ENCODE measurements at places on chromosomes 13 and 19. TPM values are rescaled to one million over a fixed set of nuclear protein-coding genes. Genes with fewer than 3 reads are reported as not detected.

The PTH2 gene
- total RNA-seq = not detected

The ZNF737 gene
- total RNA-seq = 0.96 TPM

The PODNL1 gene
- 0.23 TPM for total RNA-seq

The ZNF560 gene
- total RNA-seq = 0.47 TPM

The C5AR1 gene
- total RNA-seq = not detected

The SLITRK1 gene
- total RNA-seq = not detected

The GZMM gene
- total RNA-seq = not detected

The KIR3DL2 gene
- total RNA-seq = not detected

The ZSCAN4 gene
- not detected for total RNA-seq

The FNDC3A gene
- total RNA-seq = 20.3 TPM

The SOX1 gene
- total RNA-seq = not detected

The ZNF816 gene
- total RNA-seq = not detected

The TSSK6 gene
- total RNA-seq = 1.1 TPM

GRCh38 chr19:40200341-40201099 is 9.3 kb downstream of the MAP3K10 start:
- peak; percentile 86 for DNase-seq

DNA sequence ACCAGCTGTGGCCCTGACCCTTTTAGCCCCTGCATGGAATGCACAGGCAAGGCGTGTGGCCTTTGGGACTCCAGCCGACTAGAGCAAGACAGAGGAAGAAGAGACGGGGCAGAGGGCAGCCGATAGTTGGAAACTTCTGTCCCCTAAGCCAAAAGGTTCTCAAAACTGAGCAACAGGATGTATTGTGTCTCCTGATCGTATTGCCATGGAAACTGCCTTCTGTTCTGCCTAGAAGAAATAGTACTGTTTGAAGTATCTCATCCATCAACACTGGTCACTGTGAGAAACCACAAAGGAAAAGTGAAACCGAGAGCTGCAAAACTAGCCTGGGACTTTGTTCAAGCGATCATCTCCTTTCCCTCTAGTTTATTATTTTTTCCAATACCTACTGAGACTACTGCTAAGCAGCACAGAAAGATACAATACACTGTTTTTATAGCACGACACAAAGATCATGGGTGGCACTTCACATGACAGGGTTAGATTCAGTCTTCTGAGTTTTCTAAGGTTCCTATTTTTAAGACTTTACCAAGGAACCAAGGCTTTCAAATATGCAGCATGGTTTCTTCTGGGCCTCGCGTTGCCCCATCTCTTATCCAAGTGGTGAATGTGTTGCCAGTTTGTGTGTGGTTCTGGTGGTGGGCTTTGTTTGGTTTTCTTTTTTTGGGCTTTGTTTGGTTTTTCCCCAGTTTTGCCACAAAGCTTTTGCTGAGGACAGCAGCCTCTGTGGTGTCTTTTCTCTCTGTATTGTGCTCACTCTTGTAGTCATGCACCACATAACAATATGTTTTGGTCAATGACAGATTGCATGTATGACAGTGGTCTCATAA is 49.3 kb upstream of the GPR183 start:
- DNase-seq = peak; percentile 78

- no peak for DNase-seq
These were observed 11.8 kb downstream of the TGFB1 start for GRCh38 chr19:41341669-41342490.

DNA sequence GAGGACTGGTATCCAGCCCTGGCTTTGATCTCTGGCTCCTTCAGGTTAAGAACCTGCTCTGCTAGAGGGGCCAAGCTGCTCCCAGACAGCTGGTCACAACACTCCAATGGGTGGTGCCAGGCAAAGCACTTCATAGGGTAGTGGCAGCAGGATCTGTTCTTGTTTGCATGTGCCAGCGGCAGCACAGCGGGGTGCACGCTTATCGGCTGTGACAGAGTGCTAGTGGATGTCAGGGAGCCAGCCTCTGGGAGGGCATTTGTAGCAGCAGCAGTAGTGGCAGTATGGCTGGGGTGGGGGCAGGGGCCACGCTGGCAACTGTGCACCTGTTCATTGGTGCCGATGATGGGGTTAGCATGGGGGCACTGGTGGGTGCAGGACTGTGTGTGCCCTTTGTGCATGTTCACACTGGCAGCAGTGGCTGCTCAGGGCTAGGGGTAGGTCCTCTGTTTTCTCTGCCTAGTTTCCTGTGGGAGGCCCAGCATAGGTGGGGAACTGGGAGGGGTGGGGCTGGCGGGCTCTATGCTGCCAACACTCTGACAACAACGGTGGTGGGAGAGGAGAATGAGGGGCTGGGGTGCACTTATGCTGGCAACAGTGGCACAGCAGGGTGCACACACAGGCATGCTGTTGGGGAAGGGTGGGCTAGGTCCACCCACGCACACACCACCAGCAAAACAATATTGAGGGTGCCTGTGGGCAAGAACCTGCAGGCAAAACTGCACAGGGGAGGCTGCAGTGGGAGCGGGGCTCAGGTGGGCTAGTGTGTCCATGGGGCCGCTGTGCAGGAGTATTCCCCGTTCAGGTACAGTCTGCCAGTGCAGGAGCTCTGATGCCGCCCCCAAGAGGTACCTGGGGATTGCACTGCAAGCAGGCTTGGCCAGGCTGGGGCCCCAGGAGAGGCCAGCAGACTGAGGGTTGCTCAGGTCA is 19.3 kb downstream of the AP1M1 start:
- no peak for DNase-seq

DNA sequence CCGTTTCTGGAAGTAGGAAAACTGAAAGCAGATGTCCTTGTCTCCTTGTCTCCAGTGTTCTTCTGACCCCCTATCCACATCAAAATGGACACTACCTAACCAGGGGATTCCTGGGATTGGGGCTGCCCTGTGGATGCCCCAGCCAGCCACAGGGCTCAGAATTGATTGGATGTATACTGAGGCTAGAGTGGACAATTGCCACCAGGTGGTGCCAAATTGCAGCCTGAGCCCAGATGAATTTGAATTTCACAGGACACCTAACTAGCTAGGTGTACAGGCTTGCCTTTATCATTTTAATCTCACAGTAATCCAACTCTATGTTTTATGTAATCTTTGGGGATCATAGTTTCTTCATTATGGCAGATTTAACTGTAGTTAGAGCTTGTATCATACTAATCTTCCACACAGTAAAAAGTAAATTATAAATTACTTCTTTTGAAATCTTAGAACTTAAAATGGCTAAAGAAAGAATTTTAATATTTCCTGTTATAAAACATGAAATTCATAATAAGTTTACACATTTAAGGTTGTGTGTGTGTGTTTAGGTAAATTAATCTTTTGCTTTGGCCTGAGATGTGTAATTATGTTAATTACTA is 58.0 kb downstream of the PIBF1 start:
- peak; percentile 47 for DNase-seq

- DNase-seq = no peak
These were observed 488 bp upstream of the EEF2 start for GRCh38 chr19:3985643-3986259.

DNA sequence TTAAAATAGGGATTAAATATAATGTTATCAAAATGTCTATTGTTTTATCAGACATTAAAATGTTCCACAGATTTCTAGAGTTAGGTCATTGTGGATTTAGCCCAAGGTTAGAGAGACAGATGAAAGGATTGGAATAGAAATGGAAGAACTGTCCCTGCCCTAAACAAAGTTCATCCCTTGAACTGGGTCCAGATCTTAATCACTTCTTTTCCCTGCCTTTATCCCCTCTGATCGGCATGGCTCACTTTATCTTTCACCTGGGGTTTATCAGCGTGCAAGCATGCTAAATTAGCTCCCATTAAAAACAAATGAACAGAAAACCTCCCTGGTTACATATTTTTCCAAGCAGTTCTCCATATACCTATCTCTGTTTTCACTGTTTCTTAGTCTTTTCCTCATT is 23.4 kb upstream of the ARGLU1 start:
- DNase-seq = no peak

GRCh38 chr19:52274191-52274590 is 4.8 kb downstream of the ZNF766 start:
- no peak for DNase-seq

DNA sequence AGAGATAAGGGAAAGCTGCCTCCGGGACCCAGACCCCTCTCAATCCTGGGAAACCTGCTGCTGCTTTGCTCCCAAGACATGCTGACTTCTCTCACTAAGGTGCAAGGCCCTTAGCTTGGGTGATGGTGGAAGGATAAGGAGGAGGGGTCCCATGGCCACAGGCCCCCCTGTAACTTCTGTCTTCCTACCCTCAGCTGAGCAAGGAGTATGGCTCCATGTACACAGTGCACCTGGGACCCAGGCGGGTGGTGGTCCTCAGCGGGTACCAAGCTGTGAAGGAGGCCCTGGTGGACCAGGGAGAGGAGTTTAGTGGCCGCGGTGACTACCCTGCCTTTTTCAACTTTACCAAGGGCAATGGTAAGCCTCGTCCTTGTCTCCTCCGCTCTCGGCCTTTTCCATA is 2.0 kb downstream of the CYP2F1 start:
- DNase-seq = no peak

- DNase-seq = no peak
These were observed 3.7 kb upstream of the TECR start for GRCh38 chr19:14525729-14526128.

- no peak for DNase-seq
These were observed 37.8 kb upstream of the ONECUT3 start for GRCh38 chr19:1715540-1715939.

DNA sequence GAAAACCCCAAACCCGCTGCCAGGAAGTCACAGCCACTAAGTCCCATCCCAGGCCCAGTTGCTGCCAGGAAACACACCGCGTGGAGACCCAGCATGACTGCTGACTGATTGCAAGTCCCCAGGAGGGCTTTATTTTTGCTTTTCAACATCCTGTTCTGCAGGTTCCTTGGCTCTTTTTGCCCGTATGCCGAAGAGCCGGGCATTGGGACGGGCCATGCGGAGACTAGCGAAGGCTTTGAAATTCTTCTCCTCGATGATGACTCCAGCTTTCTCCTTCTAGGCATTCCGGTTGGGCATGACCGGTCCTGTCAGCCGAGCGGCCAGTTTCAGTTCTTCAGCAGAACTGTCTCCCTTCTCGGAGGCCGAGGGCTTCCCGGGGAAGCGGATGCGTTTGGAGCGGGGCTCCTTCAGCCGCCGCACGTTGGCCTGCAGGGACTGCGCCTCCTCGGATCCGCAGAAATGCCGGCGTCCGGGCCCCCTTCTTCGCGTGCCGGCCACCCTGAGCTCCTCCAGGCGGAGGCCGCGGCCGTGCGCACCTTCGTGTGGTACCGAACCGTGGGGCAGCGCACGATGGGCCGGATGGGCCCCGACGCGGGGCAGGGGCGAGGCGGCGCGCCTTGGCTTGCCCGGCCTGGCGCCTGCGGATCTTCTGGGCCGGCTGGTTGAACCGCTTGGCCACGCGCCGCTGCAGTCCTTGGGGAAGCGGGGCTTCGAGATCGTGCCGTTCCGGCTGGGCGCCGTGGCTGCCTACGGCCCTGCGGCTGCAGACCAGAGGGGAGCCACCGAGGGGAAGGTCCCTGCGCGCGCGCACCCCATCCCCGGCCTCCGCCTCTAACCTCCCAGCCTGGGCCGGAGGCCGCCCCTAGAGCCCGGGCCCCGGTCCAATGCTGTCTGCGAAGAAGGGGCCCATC is 15.2 kb downstream of the ZSCAN5C start:
- DNase-seq = no peak

- no peak for DNase-seq
These were observed 14.8 kb downstream of the ACSBG2 start for GRCh38 chr19:6150289-6150688.

- no peak for DNase-seq
These were observed 2041.4 kb downstream of the PCDH9 start for GRCh38 chr13:65188721-65189120.

GRCh38 chr19:41957838-41958366 is 1.2 kb downstream of the RABAC1 start:
- peak; percentile 89 for DNase-seq

GRCh38 chr13:51697181-51697580 is 106.8 kb downstream of the DHRS12 start:
- no peak for DNase-seq

- DNase-seq = no peak
These were observed 5.9 kb upstream of the ZNF91 start for GRCh38 chr19:23401086-23401610.
